T-helper 9 cell (primary cell): ENCODE measurements at places on chromosomes 11 and 22.

DNA sequence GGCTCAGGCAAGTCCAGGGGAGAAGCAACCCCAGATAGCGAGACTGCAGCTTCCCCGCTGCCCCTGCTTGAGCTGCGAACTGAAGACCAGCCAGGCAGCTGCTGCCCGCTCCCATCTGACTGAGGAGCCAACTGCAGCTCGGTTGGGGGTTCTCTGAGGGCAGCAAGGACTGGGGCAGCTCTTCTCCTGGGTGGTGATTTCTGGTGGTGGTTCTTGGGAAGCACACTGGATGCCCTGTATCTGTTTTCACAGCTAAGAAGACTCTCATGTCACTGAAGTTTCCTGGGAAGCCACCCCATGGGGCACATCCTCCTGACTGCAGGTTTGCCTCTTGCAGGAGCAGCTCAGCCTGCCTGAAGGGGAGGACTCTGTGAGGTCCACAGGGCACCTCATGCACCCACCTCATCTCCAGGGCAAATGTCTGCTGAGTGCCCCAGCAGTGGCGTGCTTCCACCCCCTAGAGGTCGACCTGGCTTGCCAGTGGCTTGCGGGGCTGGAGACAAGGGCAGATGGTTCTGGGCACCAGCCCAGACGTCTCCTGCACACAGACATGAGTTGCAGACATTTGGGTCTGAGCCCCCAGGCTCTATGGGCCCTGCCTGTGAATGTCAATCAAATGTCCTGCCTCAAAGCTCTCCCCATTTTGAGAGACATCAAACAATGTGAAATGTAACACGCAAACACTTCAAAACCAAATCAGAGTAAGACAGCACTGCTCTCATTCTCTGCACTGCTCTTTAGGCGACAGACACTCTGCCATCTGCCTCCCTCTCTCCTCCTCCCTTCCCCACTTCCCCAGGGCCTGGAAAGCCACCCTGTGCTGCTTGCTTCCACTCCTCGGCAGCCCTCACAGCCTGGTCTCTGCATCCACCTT lies 800.9 kb downstream of the BRD1 start:
- no peak for DNase-seq

- no peak for DNase-seq
Observed at GRCh38 chr11:60377401-60378136, 763 bp upstream of the MS4A7 start.

GRCh38 chr11:18706330-18707243 lies 8.0 kb downstream of the TMEM86A start:
- DNase-seq: peak; percentile 36

DNA sequence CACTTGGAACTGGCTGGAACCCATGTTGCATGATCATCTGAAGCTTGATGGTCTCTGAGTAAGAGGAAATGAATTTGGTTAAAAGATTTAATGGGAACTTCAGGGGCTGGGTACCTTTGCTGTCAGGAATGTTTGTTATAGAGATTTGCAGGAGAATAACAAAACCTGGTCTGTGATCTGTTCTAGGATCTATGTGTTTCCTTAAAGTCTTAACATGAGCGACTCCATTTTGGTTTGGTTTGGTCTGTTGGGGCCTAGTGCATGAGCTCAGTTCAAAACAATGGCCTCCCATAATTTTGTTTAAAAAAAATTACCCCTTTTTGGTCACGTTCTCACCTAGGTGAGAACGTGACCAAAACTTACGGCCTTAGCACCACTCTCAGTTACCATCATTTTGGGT lies 28.1 kb downstream of the TSKU start:
- DNase-seq: no peak

DNA sequence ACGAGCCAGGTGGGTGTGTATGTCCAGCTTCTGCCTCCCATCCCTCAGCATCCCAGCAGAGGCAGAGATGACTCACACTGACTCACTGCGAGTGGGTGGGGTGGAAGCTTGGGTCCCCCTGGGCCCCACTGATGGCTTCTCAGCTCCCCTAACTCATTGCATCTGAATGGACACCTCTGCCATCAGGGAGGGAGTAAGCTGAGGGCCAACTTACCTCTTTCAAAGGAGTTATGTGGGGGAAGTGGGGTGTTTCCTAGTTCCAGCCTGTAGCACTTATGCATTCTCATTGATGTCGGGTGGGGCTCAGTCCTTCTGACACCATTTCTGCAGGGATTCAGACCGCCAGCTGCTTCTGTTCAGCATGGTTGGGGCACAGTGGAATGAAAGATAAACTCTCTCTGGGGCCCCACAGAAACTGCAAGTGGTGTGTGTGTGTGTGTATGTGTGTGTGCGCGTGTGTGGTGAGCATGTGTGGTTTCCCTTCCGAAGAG lies 1425.8 kb downstream of the TBC1D22A start:
- DNase-seq: no peak

DNA sequence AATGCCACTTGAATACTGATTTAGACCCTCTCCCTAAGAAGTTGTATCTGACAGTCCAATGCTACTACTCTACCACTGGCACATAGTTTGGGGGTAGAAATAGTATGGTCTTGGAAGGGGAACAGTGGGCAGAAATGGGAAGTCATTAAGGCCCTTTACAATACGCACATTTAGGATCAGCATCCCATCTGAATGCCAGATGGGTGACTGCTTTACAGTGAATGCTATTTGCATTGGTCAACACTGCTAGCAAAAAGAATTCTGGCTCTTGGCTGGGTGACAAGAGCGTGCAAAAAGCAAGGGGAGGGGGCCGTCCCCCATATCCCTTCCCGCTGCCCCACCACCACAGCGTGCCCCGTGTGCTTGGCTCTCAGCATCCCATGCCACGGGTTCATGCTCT lies 104.7 kb upstream of the BID start:
- DNase-seq: no peak

- DNase-seq: no peak
Observed at GRCh38 chr11:827146-827896, 398 bp upstream of the CRACR2B start.

GRCh38 chr11:17369094-17369493 lies 17.5 kb downstream of the NCR3LG1 start:
- DNase-seq: no peak
